ENCODE measurements at places on chromosomes 1 and 21.
A peak's percentile ranks its signal among the peaks of the same experiment; 100 is the strongest.

DNA sequence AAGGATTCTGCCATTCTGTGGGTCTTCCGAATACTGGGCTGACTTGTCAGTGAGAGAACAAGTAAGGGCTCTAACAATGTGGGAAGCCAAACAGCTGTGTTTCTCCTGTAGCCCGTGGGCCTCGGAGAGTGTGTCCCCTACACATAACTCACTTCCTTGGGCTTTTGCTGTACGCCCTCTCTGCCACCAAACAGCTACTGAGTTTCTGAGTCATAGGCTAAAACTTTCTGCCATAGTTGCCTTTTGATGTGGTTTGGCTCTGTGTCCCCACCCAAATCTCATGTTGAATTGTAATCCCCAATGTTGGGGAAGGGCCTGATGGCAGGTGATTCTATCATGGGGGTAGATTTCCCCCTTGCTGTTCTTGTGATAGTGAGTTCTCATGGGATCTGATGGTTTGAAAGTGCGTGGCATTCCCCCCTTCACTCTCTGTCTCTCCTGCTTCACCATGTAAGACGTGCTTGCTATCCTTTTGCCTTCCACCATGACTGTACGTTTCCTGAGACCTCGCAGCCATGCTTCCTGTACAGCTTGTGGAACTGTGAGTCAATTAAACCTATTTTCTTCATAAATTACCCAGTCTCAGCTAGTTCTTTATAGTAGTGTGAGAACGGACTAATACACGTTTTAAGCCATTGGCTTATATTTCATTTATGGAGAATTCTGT lies 194.8 kb upstream of the HMCN1 start:
- peak; percentile 17 for DNase-seq

DNA sequence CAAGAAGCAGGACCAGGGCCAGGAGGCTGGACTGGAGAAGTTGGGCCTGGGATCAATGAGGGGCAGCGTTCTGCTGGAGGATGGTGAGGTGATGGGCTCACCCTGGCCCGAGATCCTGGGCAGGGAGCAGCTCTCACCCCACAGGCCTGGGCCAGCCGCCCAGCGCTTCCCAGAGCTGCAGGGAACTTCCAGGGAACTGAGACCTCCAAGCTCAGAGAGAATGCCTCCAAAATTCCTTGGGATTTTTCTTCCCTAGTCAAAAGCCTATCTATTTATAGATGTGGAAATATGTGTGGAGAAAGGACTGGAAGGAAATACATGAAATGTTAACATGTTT lies 121.2 kb downstream of the SPSB1 start:
- DNase-seq: no peak

GRCh38 chr1:233635765-233636502 lies 22.0 kb downstream of the KCNK1 start:
- no peak for DNase-seq

DNA sequence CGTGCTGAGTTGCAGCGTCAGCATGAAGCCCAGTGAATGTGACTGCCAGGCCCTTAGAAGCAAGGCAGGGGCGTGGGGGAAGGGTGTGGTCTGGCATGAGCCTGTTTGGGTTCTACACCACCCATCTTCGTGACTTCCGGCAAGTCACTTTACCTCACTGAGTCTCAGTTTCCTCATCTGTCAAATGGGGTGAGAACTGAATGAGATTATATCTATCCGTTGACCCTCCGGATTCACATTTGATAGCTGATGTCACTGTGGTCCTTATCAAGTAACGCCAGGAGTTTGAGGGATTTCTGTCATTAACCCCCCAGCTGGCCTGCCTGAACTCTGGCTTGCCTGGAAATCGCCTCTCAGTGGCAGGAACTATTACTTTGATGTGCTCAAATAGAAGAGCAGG lies 15.6 kb downstream of the MRPL37 start:
- no peak for DNase-seq

DNA sequence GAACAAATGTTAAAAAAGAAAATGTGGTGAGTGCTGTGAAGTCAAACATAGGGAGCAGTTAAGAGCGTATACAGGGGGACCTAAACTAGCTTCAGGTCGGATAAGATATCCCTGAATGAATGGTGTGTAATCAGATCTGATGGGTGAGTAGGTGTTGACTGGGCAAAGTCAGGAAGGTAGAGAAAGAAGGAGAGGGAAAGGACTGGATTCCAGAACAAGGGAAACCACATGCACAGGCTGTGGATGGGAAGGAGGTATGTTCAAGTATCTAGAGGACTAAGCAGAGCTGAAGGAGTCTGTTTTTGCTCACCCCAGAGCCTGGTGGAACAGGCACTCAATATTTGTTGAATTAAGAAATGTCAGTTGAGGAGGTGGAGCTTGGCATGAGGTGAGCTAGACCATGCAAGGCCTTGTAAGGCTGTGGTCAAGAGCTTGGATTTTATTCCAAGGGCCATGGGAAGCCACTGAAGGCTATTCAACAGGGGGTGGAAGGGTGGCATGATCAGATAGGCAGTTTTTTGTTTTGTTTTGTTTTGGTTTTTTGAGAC lies 27.4 kb downstream of the MAP7D1 start:
- no peak for DNase-seq

- no peak for DNase-seq
These were observed 15.5 kb upstream of the RSPO1 start for GRCh38 chr1:37650173-37650572.

DNA sequence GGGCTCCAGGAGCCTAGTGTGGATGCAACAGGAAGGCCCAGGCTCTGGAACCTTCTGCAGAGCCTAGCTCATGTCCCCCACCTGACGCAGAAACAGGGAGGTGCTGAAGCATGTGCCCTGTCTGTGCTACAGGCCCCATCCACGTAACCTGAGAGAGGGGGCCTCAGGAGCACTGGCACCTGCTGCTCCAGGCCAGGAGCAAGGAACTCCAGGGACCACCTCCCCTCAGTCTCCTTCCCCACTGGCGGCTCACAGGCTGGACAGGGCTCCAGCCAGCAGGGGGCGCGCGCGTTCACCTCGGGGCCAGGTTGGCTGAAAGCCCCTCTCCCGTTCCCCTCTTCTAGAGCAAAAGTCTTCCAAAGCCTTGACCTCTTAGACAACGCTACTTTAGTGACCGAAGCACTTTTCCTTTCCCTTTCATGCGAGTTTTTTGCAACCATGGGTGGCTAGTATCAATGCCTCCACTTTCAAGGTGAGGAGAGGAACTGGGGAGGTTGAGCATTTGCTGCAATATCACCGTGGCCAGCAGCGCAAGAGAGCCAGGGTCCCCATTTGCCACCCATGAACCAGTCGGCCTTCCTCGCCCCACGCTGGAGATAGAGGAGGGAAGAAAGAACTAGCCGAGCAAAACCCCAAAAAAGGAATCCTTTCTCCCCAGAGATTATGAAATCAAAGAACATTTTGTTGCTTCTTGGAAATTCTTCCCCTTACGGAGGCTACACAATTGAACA lies 52.4 kb upstream of the GPR157 start:
- peak; percentile 72 for DNase-seq

DNA sequence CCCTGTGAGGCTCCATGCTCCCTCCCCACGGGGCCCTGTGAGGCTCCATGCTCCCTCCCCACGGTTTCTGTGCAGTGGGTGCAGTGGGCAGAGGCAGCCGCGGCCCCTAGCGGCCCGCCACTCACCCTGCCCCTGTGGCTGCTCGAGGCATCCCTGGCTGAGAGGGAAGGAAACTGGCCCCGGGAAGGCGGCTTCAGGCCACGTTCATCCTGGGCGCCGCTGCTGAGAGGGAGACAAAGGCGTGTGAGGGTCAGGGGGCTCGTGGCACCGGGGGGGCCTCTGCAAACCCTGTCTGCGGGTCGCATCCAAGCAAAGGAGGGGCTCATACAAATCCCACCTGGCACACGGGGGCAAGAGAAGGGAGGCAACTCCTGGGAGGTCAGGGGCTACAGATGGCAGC lies 8.5 kb downstream of the CFAP410 start:
- no peak for DNase-seq

GRCh38 chr1:248015803-248016202 lies 2.3 kb downstream of the OR2L5 start:
- DNase-seq: no peak

GRCh38 chr1:48671578-48671977 lies 105.1 kb downstream of the BEND5 start:
- no peak for DNase-seq

DNA sequence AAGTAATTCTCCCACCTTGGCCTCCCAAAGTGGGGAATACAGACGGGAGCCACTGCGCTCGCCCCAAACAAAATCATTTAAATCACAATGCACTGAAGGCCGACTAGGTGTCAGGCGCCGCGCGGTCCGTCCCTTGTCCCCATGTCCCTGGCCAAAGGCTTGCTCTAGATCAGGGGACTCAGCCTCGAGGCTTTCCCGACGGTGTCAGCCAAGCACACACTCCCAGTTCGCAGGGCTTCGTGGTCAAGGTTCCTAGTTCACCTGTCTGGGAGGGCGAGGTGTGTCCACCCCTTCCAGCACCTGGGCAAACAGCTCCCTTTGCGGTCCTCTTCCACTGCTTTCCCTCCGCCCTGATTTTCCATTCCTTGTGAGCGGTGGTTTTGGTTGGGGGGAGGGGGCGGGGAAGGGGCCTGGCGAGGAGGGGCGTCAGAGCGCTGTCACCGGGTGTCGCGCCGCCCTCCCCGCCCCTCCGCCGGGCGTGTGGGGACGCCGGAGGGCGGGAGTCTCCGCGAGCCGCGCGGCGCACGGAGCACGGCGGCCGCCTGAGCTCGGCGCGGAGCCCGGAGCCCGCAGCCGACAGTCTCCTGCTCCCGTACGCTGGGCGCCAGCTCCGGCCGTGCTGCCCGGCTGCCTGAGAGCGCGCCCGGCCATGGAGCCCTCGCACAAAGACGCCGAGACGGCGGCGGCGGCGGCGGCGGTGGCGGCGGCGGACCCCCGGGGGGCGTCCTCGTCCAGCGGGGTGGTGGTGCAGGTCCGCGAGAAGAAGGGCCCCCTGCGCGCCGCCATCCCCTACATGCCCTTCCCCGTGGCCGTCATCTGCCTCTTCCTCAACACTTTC lies at the start of gene STUM:
TSS of gene STUM (plus strand) at position 509 of the 838 bp plus-strand sequence. CDS start at position 650, 141 bp downstream.
- no peak for DNase-seq

DNA sequence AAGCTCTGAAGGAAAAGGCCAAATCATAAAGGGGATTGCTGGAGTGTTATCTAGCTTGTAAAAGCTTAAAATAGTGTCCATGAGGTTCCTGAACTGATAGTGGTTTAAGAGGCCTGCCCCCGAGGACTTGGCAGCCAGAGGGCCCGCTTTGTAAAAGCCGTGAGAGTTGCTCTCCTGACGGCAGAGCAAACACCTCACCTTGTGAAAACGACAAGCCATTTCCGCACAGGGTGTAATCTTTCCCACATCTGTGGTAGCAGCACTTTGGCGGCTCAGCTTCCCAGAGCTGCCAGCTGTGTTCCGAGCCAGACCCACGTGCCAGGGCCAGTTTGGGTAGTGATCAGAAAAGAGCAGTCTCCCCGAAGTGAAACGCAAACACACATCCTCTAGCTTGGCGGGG lies 37.0 kb downstream of the SERBP1 start:
- DNase-seq: no peak

DNA sequence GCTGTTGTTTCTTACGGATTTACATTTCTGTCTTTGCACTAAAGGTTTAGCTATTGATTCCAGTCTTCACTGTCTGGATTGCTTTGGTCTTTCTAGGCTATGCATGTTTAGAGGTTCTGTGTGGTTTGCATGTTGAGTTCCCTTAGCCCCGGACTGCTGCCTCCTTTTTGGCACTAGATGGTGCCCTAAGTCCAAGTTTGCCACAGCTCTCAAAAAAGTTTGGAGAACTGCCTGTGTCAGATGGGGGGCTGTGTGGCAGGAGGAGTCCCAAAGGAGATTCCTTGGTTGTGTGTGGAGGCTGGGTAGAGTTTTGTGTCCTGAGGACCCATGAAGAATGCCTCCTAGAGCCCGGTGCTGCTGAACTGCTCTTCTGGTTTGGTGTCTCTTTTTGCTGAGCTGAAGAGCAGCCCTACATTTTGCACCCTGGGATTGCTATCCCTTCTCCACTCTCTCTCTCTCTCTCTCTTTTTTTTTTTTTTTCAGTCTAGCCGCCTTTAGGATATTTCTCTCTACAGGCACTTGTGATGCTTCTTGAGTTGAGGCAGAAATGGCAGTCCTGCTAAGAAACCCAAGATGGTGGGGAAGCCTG lies 74.4 kb downstream of the PTGS2 start:
- DNase-seq: peak; percentile 56

DNA sequence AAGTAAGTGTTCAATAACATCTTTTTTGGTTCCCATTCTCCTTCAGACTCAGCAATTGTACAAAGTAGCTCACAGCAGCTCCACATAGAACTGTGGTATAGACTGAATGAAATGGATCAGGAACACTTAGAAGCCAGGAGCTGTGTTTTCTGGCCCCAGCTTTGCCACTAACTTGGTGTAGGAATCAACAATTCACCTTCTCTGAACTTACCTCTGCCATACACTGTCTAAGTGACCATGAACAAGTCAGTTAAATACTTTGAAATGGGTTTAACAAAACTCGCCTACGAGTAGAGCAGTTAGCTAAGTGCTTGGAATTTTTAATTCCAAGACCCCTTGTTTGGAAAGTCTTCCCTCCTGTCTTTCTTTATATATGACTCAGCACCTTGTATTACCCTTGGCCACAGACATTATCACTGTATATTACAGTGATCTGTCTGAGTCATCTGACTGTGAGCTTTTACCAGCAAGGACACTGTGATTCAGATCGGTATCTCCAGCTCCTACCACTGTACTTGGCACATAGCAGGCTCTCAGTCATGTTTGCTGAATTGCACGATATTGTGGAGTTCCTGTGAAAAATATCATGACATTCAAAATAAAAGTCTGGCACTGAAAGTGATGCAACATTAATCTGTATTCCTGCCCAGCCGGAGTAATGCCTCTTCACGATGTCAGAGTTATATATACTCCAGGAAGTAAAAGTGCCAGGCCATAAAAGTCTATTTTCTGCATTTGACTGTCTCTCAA lies 101.7 kb upstream of the BEND5 start:
- DNase-seq: peak; percentile 2

DNA sequence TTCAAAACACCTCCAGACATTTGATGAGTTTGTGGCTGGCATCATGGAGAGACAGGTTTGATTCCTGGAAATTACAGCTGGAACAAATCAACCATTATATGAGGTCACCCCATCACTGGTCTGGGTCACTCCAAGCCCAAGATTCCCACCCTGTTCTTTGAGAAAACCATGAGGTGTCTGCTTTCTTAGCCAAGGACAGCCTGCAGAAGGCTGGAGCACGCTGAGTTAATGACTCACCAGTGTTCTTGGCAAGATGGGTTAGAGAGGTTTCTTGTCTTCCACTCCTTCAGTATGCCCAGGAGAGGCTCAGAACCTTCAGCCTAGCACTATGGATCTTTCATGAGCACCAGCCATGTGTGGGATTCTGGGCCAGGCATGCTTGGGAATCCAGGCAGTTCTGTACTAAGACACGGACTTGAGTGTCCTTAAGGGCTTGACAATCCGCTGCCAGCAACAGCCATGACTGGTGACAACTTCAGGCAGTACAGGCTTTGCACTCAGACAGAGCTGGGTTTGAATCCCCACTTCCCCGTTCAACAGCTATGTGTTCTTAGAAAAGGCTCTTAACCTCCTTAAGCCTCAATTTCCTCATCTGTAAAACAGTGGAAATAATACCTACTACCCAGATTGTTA lies 43.9 kb downstream of the GRHL3 start:
- no peak for DNase-seq

- DNase-seq: no peak
These were observed 408.6 kb downstream of the PRDM2 start for GRCh38 chr1:14108356-14109275.

- no peak for DNase-seq
These were observed 88.0 kb upstream of the WLS start for GRCh38 chr1:68320349-68320748.

All from activated CD4-positive, alpha-beta T cell treated with anti-CD3 and anti-CD28 coated beads, Interleukin-10, Interleukin-2, amounts not matched to agents 100 ng/mL and 50 ng/mL, durations not matched to agents 16 hours and 8 hours (primary cell).